ENCODE measurements at places on chromosomes 2 and 18.

GRCh38 chr2:186382932-186383331, 103.1 kb upstream of the ZC3H15 start:
- no peak for DNase-seq

DNA sequence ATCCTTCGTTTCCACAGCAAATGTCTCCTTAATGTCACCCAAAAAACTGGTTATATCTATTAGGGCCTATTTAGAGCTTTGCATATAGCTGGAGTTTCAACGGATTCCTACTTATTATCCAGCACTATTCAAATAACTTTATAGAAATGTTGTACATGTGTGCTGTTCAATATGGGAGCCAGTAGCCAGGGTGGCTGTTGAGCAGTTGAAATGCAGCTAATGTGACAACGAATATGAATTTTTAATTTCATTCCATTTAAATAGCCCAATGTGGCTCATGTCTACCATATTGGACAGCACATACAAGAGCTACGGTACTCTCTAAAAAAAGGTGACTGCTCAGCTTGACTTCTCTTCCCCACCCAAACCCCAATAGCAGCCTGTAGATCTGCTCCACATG, 2.4 kb downstream of the APOB start:
- DNase-seq, result no peak

DNA sequence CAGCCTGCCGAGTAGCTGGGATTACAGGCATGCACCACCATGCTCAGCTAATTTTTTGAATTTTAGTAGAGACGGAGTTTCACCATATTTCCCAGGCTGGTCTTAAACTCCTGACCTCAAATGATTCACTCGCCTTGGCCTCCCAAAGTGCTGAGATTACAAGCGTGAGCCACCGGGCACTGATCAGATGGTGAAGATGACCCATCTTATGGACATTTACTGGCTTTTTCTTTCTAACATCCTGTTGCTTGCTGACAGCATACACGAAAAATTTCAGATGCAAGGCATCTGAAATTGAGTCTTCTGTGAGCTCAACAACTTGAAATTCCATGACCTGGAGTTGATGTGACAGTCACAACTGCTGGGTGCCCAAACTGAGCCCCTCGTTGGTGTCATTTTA, 859.5 kb upstream of the CNTNAP5 start:
- DNase-seq, result no peak

- no peak for DNase-seq
Observed at GRCh38 chr2:118268268-118268667, 180.0 kb downstream of the INSIG2 start.

DNA sequence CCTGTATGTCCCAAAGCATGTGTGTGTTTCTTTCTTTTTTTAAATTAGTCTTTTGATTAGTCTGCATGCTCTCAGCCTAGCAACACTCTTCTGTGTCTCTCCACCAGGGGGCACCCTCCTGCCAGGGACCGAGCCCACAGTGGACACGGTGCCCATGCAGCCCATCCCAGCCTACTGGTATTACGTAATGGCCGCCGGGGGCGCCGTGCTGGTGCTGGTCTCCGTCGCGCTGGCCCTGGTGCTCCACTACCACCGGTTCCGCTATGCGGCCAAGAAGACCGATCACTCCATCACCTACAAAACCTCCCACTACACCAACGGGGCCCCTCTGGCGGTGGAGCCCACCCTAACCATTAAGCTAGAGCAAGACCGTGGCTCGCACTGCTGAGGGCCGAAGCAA, 93.8 kb downstream of the NRP2 start:
- no peak for DNase-seq

DNA sequence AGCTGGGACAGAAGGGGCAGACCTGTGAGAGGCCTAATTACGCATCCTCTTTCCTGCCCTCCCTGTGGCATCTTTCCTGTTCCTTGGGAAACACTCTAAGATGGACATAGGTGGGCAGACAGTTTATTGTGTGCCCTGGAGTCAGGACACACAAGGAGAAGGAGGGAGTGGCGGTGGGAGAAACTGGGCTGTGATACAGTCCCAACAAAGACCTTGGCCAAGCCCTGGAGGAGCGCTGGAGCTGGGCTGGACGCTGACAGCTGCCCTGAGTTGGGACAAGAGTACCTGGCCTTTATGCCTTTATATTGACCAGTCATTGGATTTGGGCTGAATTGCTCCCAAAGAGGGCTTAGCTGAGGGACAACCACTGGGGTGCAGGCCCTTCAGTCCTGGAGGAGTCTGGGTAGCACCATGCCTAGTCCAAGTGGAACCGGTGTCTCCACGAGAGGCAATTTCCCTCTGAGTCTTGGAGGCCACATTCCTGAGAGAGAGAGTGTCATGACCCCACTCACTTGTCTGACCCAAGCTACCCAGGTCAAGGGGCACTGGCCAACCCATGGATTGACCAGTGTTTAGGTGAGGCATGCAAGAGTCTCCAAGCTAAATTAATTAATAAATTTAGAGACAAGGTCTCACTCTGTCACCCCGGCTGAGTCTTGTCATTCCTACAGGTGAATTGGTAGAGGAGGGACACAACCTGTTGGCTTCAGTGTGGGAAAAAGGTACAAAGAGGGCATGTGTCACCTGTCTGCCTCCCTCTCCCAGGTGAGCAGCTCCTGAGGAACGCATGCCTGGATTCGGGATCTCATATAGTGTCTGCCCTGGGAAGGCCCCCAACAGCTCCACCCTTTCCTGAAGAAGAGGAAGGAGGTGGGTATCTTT, 107.1 kb upstream of the ST3GAL5 start:
- DNase-seq, result no peak

DNA sequence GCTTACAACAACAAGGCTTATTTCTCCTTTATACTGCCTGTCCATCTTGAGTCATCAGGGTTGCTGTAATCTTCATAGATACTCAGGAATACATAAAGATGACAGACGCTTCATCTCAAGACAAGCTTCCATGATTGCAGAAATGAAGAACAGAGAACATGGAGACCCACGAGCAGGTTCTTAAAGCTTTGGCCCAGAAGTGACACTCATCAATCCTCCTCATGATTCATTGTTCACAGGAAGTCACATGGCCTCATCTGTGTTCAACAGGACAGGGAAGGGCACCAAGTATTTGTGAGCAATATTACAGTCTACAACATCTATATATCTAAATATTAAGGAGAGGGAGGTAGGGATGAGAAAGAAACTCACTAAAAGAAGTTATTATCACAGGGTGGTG, 36.5 kb upstream of the PGAP1 start:
- no peak for DNase-seq

DNA sequence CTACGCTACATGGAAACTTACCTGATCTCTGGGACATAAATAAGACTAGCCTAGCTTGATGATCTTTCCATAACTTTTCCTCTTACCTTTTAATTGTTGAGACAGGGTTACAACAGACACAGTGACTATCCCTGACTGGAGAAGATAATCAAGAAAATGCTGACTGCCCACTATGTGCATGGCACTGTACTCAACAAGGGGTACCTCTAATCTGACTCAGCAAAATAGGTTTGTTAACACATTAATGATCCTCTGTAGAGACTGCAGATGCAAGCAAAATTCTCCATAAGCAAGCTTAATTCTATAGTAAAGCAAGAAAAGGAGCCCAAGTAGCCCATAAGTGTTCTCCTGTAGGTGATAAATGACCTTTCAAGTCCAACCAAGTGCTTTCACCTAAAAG, 25.5 kb downstream of the ACVR1C start:
- DNase-seq, result no peak

GRCh38 chr2:230961091-230961491, 34.8 kb upstream of the SPATA3 start:
- peak; percentile 17 for DNase-seq

GRCh38 chr2:201852462-201852861, 46.1 kb downstream of the CDK15 start:
- DNase-seq, result peak; percentile 18

GRCh38 chr2:47313728-47314127, 89.2 kb upstream of the MSH2 start:
- DNase-seq, result no peak

DNA sequence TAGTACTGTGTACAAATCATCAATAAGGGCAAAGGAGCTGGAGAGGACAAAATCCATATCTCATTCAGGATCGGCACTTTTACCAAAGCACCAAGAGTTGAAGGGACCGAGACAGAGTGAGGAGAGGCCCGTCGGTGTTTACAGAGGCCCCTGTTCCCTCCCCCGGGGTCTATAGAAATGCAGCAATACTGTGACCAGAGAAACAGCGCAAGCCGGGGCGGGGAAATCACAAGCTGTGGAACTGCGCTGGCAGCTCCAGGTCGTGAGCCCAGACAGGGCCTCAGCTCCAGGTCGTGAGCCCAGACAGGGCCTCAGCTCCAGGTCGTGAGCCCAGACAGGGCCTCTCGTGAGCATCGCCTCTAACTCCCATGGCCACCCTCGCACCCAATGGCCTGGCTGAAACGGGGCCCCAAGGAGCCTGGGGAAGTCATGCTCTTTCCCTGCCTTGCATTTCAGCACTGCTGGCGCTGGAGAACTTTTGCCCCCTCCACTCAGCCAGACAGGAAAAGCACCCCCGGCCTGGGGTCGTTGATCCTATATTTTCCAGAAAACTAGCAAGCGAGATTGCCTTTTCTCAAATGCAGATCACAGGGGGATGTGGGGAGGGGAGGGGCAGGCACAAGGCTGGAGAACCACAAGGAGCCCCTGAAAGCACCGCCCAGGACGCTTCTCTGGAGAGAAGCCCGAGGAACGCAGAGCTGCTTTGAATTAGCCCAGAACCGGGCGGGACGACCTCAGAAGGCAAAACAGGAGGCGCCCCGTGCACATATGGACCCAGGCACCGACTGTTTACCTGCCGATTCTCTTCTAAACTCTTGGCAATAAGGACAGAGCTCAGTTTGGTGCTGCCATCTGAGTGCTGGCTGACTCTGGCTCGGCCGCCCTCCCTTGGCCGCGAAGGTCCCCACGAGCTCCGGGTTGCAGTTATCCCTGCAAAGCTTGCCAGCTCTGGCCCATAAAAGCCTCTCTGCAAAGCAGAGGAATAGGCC, 223.7 kb downstream of the ACKR3 start:
- DNase-seq, result no peak

DNA sequence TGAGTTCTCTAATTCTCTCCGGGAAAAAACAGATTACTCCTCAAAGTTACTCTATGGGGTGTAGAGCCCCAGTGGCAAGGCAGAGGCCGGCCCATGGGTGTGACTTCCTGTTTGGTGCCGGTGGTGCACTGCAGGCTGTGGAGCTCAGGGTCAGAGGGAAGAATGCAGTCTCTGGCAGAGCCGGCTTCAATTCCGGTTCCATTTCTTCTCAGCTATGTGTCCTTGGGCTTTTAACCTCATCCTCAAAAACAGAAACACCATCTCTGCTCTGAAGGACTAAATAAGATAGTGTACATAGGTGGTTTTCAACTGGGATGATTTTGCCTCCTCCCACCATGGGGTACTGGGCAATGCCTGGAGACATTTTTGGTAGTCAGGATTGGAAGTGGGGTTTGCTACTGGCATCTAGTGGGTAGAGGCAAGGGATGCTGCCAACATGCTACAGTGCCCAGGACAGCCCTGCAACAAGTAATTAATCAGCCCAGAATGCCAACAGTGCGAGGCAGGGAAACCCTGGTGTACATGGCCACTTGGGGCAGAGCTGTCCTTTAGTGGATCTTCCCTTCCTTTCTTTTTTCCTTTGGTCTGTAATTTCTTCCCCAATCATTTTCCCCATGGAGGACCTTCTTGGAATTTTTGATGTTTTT, 81.2 kb downstream of the INSIG2 start:
- DNase-seq, result no peak

GRCh38 chr2:56565143-56565542, 381.4 kb downstream of the CCDC85A start:
- DNase-seq, result peak; percentile 5

DNA sequence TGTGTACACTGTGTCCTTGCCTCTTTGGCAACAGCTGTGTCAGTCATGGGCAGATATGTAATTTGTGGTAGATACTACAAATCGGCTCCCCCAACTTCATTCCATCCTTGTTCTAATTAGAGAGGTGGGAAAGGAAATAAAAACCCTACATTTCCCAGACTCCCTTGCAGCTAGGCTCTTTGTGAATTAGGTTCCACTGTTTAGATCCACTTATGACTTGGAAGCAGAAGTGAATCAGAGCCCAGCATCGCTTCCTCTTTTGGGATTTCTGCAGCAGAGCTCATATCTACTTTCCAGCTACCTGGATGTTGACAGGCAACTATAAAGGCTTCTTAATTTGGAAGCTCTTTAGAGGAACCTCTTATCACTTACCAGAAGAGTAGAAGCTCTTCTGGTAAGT, 34.1 kb upstream of the NARS1 start:
- DNase-seq, result no peak

DNA sequence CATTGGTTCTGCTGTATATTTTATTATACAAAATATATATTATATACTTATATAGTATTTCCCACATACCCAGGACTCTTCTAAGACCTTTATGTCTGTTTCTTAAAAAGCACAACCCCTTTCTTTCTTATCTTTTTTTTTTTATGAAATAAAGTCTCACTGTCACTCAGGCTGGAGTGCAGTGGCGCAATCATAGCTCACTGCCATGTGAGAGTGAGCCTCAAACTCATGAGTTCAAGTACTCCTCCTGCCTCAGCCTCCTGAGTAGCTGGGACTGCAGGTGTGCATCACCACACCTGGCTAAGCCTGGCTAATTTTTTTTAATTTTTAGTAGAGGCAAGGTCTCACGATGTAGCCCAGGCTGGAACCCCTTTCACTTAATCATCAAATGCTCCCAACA, 72.3 kb downstream of the CLHC1 start:
- no peak for DNase-seq

- DNase-seq, result no peak
Observed at GRCh38 chr18:76817888-76818611, 4.3 kb upstream of the ZNF236 start.

DNA sequence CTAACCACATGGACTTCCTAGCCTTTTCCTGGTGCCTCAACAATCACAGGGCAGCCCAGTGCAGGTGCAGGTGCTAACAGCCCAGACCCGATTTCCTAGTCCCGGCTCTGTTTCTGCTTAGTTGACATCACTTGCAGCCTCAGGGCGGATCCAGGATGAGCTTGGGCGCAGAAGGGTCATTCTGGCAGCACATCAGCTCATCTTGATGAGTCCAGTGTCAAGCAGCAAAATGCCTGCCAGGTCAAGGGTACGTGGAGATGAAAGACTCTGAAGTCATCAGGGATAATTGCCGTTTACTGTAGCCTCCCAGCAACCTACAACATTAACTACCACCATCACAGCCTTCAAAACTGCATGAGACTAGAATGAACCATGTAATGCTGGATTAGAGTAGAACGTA, 39.4 kb upstream of the EFHD1 start:
- DNase-seq, result no peak
